ENCODE measurements at places on chromosomes 6 and 20.

DNA sequence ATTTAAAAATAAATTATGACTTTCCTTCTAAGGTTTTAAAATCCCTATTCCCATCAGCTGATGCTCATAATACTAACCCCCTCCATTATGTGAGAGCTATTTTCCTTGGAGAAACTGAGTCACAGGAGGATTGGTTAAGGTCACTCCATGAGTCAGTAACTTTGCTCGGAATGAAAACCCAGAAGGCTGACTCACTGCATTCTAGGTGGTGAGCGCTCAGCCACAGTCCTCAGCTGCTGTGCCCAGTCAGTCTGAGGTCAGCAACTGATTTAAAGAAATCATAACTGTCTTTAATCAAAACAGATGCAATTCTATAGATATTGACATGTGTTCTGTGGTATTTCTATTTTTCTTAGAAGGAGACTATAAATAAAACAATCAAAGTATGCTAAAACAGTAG, 359.2 kb downstream of the GJA1 start:
- DNase-seq = no peak

DNA sequence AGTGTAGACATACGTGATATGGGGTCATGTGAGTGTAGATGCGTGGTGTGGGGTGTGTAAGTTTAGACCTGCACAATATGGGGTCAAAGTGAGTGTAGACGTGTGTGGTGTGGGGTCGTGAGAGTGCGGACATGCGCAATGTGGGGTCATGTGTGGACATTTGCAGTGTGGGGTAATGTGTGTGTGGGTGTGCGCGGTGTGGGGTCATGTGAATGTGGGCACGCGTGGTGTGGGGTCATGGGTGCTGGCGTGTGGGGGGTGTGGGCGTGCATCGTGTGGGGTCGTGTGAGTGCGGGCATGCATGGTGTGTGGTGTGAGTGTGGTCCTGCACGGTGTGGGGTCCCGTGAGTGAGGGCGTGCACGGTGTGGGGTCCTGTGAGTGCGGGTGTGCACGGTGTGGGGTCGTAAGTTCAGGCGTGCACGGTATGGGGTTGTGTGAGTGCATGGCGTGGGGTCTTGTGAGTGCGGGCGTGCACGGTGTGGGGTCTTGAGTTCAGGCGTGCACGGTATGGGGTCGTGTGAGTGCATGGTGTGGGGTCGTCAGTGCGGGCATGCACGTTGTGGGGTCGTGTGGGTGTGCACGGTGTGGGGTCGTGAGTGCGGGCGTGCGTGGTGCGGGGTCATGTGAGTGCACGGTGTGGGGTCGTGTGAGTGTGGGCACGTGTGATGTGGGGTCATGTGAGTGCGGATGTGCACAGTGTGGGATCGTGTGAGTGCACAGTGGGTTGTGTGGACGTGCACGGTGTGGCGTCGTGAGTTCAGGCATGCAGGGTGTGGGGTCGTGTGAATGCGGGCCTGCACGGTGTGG, 14.3 kb downstream of the PCMTD2 start:
- no peak for DNase-seq

- no peak for DNase-seq
These were observed 59.5 kb downstream of the CBFA2T2 start for GRCh38 chr20:33549229-33549999.

- DNase-seq = no peak
These were observed 5.3 kb downstream of the TRPC4AP start for GRCh38 chr20:35087355-35087754.

- no peak for DNase-seq
These were observed 113.2 kb upstream of the KCNG1 start for GRCh38 chr20:51135926-51136715.

- DNase-seq = no peak
These were observed 214.7 kb upstream of the TSHZ2 start for GRCh38 chr20:52757411-52757810.

- peak; percentile 96 for DNase-seq
These were observed at the start of gene SYNJ2 for GRCh38 chr6:157981395-157982101. Gene SYNJ2, plus strand, starts transcription at chr6:157981863. Its CDS starts 99 bp downstream, at chr6:157981962.
